GM12865 (cell line): ENCODE measurements at places on chromosomes 5 and 9.

- peak; percentile 8 for DNase-seq
Observed at GRCh38 chr9:96567203-96567700, 52.4 kb downstream of the CDC14B start.

GRCh38 chr5:107526-107925 is 15.6 kb downstream of the PLEKHG4B start:
- DNase-seq = no peak

- DNase-seq = no peak
Observed at GRCh38 chr9:72786948-72787347, 165.9 kb downstream of the ALDH1A1 start.

GRCh38 chr9:2208991-2209390 is 193.8 kb downstream of the SMARCA2 start:
- DNase-seq = no peak

DNA sequence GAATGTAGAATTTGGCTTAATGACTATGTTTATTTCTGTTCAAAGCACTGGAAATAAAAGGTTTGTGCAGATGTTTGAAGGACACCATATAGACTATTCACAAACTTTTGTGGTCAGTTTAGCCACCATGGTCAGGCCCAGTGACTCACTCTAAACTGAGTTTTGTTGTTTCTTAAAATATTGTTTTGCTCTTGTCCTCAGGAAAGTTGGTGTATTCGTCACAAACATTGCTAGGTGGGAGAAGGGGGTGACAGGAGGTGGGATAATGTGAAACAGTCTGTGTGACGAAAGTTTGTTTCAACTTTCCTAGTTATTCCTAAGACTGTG is 35.0 kb upstream of the LIFR start:
- DNase-seq = no peak

GRCh38 chr9:20683351-20684034 is 566 bp upstream of the FOCAD start:
- DNase-seq = peak; percentile 23

- no peak for DNase-seq
Observed at GRCh38 chr5:113166852-113167366, 190.3 kb downstream of the DCP2 start.

- DNase-seq = peak; percentile 46
Observed at GRCh38 chr5:172002310-172002709, 4.1 kb downstream of the FBXW11 start.

DNA sequence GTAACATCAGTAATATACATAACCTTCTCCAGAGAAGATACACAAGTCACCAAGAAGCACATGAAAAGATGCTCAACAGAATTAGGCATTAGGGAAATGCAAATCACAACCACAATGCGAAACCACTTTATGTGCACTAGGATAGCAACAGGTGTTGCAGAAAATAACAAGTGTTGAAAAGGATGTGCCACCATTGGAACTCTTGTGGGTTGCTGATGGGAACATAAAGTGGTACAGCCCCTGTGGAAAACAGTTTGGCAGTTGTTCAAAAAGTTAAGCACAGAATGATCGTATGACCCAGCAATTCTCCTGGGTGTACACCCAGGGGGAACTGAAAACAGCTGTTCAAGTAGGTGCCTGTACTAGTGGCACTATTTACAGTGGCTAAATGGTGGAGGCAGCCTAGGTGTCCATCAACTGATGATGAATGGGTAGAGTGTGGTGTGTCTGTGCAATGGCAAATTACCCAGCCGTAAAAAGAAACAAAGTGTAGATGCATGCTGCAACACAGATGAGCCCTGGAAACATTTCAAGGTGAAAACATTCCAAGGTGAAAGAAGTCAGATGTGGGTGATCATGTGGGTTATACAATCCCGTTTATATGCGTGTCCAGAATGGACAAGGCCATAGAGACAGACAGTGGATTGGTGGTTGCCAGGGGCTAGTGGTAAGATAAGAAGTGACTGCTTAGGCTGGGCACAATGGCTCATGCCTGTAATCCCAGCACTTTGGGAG is 27.2 kb downstream of the CCDC69 start:
- DNase-seq = peak; percentile 72

DNA sequence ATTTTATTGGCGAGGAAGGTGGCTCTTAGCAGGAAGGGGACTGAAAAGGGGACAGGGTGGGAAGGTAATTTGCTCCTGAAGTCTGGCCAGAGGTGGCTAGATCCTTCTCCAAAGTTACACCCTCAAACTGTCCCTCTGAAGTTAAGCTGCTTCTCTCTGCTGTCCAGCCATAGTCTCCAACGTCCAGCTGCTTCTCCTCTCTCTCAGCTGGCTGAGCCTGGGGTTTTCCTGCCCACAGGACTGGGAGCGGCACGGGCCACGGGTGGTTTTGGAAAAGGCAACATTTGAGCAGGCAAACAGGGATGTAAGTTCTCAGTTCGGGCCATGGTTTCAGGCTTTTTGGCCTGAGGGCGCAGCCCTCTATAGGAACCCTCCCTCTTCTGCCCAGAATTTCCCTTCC is 128.3 kb downstream of the YIPF5 start:
- no peak for DNase-seq

- DNase-seq = no peak
Observed at GRCh38 chr5:181233088-181233800, 10.2 kb downstream of the TRIM41 start.

DNA sequence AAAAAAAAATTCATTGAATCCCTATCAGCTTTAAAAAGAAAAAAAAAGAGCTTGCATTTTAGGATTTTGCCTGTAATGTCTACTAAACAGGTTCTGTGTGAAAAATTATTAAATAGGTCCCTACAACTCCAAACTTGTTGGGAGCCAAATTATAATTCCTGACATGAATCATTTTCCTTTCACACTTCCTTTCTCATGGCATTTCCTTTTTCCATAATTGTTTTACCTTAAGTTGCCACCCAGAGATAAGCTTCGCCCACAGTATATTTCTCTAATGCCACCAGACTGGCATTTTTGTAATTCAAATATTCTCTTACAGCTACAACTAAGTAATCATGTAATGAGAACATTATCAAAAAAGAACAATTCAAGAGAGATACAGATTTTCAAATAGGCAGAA is 348.8 kb downstream of the EFNA5 start:
- DNase-seq = no peak

- peak; percentile 48 for DNase-seq
Observed at GRCh38 chr9:78357165-78357873, 60.4 kb downstream of the PSAT1 start.

DNA sequence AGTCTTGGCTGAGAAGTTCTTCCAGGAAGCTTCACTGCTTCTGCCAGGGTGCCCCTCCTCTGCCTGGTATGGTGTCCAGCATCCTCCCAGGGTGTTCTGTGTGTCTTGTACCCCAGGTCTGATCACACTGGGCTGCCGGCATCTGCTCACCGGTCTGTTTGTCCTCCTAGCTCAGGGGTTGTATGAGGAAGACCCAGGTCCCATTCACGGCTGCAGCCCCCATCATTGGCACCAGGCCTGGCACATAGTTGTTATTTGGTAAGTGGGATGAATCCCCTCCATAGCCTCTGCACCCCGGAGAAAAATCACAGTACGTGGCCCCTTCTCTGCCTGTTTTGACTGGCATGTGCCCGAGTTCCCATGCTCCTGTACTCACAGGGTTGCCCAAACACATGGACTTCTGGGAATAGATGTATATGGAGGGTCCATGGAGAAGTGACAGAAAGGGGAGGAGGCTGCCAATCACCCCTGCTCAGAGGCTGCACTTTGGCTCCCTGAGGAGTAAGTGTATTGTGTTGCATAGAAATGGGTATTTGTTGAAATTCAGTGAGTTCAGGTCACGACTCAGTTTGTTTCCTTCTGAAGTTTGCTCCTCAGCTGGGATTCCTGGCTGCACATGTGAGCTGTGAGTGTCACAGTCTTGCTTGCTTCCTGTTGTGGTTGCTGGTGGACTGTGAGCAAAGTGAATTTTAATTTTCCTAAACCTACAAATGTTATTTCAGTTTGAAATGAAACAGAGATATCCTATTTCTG is 96.2 kb downstream of the HSPA4 start:
- DNase-seq = no peak

GRCh38 chr9:14693251-14693861 is at the start of gene ZDHHC21:
Gene ZDHHC21, minus strand, starts transcription at chr9:14693432. Its CDS starts 19,092 bp downstream, at chr9:14674340.
- DNase-seq = peak; percentile 82

DNA sequence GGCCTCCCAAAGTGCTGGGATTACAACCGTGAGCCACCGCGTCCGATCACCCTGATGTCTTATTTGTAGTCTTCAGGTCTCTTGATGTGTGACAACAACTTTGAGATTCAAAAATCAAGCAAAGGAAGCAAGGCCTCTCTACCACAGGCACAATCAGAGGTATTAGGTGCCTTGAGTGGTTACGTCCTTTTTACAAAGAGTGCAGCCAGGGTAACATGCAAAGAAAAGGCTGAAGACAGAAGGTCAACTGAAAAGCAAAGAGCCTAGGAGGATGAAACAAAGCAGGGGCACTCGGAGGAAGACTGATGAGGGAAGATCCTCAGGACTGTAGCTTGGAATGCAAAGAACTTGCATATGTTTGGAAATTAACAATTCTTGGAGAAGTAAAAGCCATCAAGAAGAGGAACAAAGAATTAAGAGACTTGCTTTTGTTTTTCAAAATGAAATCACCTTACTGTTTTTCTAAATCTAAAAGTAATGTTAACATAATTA is 362.1 kb downstream of the EBF1 start:
- DNase-seq = no peak

DNA sequence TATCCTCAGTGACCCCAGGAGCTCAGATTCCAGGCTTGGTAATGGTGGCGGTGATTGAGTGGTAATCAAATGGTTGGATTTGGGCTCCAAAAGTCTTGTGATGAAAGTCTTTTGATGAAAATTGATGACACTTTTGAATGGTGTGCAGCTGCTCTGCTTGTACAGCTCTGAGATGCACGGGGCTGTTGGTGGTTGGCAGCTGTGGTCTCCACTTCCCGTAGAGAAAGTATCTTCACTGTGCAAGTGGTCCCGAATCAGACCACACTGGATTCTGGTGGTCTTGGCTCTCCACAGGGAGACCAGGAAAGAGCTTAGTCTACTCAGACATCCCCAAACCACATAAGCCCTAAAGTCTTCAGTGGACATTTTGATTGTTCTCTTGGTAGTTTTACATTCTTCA is 96.6 kb downstream of the MARCHF11 start:
- DNase-seq = no peak

DNA sequence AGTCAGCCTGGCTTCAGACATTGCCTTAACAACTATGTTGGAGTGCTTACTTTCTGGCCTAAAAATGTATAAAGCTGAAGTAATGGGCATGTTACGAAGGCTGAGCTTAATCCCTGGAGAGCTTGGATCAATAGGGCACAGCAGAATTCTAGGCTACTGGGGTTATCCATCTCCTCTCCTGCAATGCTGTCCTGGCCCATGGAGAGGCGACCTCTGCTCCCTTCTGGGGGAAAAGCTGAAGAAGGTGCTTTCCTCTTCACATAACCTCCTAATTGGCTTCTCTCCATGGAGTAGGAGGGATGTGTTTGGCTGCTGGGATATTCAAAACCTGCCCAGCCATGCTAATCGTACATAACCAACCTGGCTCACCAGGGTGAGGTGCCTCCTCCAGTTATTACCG is 403.5 kb downstream of the DMRT2 start:
- no peak for DNase-seq

DNA sequence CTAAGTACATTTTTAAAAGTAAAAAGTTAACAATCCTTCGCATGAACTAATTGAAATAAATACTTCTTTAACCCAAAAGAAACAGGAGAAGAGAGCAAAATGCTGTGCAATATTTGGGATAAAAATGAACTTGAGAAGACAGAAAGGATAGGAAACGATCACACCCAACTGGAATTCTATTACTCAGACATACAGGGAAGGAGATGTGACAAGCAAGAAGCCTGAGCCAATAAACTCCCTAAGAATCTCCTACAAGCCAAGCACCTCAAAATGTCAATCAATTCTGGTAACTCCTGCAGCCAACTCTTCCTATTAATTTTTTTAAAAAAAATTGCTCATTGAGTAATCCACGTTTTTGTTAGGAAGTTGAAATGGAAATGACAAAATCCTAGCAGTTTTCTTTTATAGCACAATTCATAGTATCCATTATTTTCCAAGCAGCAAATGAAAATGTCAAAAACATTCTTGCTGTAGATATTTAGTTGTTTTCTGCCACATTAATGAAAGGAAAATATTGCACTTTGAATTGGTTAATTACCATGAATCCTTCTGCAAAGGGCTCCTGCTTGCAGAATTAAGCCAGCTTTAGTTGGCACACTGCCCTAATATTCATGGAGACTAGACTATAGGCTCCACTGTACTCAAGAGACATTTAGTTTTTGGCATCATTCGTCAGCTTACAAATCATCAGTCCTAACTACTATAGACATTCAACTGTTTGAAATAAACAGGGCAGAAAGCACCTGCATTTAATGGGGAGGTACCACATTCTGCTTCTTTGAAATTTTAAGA is 89.0 kb downstream of the RFX3 start:
- no peak for DNase-seq

- no peak for DNase-seq
Observed at GRCh38 chr5:69007163-69007562, 86.7 kb upstream of the SLC30A5 start.
